ENCODE measurements at places on chromosomes 7 and 10.

- DNase-seq, result no peak
Observed at GRCh38 chr10:20668985-20669384, 228.1 kb downstream of the NEBL start.

DNA sequence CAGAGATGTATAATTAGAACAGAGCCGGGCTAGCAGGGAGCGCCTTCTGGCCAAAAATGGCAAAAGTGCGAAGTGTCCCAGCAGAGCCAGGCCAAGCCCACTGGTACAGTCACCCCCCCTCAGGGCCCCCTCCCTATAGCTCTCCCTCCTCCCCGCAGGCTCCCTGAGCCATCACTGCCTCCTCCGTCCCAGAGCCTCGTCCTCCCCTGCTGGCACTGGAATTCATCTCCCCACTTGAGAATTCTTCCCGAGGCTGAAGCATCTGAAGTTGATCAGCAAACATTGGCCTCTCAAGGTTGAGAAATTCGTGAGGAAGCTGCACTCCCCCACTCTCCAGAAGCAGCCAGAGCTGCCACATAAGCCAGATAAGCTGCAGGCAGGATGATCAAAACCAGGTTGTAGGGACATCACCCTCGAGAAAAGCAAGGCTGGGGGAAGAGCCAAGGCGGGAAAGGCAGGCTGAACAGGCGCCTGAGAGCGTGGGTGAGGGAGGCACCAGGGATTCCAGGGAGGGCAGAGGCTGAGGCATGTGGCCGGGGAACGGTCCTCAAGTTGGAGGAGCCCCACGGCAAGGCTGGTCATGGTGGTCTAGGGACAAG lies 23.4 kb downstream of the CAMK2G start:
- no peak for DNase-seq

DNA sequence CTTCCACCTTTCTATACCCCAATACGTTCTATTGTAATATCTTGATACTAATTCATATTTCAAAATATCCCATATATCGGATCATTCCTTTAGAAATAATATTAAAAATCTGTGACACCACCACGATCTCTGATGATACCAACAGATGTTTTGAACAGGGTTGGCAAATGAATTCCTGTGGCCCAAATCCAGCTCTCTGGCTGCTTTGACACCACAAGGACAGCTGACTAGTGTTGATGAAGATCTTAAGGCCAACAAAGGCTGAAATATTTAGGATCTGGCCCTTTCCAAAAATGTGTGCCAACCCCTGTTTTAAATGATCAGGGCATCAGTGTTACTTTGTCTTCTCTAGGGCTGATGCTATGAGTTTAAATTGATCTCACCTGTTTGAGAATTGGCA lies 380.7 kb upstream of the PFKP start:
- no peak for DNase-seq

- DNase-seq, result no peak
Observed at GRCh38 chr7:17436126-17436525, 137.7 kb downstream of the AHR start.

- no peak for DNase-seq
Observed at GRCh38 chr10:91557651-91558111, 75.2 kb downstream of the PPP1R3C start.

GRCh38 chr10:80927419-80928078 lies 389.8 kb downstream of the SH2D4B start:
- no peak for DNase-seq

GRCh38 chr7:41232086-41232485 lies 470.8 kb downstream of the INHBA start:
- no peak for DNase-seq

GRCh38 chr7:94183289-94183749 lies 179.2 kb upstream of the BET1 start:
- no peak for DNase-seq

- no peak for DNase-seq
Observed at GRCh38 chr7:87628780-87629569, 777 bp downstream of the RUNDC3B start.

GRCh38 chr7:129955993-129956543 lies 3.3 kb upstream of the UBE2H start:
- no peak for DNase-seq

GRCh38 chr7:134420424-134421125 lies 38.3 kb downstream of the AKR1B1 start:
- no peak for DNase-seq

GRCh38 chr7:47326220-47326619 lies 255.7 kb downstream of the TNS3 start:
- DNase-seq, result no peak

DNA sequence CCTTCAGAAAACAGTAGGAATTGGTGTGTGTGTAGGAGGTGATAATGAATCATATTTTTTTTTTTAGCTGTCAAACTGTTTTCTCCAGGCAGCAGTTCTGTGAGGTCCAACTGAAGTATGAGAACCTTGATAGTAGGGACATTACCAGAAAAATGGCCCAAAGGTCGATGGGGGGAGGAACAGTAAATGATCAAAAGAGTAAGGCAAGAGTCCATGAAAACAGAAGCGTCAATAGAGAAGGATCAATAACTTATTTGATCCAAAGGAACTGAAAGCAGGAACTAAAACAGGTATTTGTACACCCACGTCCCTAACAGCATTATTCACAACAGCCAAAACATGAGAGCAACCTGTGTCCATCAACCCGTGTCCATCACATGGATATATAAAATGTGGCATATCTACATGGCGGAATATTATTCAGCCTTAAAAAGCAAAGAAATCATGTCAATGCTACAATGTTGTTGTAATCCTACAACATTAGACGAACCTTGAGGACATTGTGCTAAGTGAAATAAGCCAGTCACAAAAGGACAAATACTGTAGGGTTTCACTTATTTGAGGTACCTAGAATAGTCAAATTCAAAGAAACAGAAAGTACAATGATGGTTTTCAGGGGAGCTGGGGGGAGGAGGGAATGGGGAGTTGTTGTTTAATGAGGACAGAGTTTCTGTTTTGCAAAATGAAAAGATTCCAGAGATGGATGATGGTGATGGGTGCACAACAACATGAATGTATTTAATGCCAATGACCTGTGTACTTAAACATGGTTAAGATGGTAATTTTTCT lies 214.0 kb upstream of the KLF14 start:
- no peak for DNase-seq

DNA sequence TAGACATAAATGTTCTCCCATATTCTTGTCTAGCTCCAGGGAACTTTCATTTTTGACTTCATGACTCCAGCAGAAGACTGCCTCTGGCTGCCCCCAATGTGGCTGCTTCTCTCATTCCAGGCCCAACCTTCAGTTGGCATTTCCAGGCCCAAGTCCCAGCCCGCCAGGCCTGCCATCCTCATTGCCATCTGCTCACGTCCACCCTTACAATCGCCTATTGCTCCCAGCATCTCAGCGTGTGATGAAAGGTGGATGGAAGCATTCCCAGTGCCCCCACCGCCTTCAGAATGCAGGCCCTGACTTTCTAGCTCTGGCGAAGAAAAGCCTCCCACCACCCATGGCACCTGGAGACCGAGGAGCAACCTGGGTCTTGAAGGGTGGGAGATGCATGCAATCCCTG lies 132.1 kb upstream of the LANCL2 start:
- no peak for DNase-seq

DNA sequence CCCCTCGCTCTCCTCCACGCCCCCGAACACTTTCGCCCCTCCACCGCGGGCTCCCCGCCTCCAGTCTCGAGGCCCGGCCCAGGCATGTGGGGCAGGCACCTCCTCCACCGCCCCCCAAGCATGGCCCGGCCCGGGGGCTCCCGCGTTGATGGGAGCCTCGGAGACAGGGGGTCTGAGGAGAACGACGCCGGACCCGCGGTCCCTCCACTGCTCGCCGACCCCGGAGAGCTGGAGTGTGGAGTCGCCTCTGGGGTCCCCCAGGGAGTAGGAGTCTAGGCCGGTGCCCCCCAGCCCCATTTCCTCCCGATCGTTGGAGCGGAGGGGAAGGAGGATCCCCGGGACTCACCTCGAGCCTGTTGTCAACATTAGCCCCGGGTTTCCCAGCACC lies 206 bp downstream of the UPF2 start:
- no peak for DNase-seq

DNA sequence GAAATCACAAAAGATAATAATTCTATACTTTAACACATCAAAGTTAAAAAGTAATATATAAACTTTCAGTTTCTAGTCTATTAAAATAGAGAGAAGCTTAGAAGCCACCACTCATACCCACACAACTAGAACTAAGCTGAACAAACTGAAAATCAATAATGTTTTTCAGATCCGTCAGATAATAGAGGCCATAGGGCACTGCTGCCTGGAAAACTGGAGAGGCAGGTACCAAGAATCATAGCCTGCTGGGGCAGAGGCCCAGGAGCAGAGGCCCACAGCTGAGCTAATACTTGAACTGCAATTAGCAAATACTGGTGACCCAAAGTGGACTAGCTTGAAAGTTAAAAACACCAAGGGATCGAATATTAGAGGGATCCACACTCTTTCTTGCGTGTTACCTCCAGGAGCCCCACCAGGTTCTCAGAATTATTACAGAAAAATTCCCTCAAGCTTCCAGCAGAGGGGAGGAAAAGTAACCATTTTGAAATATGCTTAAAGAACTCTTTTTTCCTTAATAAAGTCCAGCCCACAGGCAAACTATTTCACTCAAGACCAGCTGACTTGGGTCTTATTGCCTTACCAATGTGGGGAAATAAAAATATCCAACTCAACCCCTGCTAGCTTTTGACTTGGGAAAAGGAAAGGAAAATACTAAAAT lies 774.1 kb upstream of the IGFBP3 start:
- no peak for DNase-seq

GRCh38 chr7:133702960-133703359 lies 424.2 kb upstream of the LRGUK start:
- DNase-seq, result no peak

DNA sequence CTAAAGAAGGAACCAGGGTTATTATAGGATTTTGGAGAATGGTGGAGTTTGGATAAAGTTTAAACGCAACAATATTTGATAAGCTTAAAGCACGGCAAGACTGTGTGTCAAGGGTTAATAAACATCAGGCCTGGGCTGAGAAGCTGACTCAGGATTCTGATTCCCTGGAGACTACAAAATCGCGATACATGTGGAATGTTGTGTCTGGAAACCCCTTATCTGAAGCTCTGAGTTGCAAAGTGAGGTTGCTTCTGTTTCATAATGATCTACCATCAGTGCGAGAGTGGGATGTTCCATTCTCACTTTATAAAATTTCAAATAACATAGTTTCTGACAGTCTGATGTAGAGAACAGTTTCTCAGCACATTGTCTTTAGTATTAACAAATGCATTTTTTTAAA lies 7.8 kb downstream of the C1GALT1 start:
- no peak for DNase-seq

DNA sequence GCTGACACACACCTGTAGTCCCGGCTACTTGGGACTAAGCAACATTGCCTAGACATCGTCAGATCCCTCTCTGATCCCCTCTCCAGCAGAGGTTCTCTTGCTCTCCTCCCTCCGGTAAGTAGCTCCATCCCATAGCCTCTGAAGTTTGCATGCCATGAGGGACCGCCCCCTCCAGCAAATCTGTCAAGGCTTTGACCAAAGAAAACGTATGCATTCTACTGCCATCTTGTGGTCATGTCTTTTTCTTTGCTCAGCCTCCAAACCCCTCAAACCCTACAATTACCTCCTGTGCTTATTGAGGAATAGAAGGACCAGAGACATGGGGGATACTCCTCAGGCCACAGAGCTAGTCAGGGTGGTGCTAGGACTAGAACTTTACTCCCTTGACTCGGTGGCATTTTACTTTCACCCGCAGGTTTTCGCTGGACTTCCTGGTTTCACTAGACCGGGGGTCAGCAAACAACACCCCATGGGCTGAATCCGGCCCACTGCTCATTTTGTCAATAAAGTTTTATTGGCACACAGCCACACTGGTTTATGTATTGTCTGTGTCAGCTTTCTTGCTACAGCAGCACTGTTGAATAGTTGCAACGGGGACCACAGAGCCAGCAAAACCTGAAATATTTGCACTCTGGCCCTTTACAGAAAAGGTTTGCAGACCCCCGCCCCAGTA lies 202.6 kb upstream of the FOXK1 start:
- peak; percentile 39 for DNase-seq

DNA sequence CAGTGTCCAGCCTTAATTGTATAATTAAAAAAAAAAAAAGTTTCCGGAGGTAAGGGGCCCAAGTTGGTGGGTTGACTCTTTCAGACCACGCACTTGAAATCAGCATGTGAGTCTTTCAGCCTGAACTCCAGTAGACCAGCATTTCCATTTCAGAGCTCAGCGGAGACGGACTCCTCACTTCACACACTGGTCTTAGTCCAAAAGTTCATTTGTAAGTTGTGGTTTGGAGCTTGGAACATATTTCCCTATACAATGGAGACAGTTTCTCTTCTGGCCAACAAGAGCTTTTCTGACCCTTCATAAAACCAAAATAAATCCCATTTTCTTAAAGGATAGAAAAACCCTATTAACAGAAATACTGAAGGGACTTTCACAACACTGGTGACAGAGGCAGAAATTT lies 41.0 kb downstream of the ATXN7L1 start:
- no peak for DNase-seq

GRCh38 chr10:91242940-91243339 lies 22.5 kb downstream of the PCGF5 start:
- no peak for DNase-seq

- DNase-seq, result no peak
Observed at GRCh38 chr10:34229917-34230316, 585.2 kb downstream of the PARD3 start.

- DNase-seq, result peak; percentile 67
Observed at GRCh38 chr10:123913688-123914268, 22.2 kb upstream of the CPXM2 start.

DNA sequence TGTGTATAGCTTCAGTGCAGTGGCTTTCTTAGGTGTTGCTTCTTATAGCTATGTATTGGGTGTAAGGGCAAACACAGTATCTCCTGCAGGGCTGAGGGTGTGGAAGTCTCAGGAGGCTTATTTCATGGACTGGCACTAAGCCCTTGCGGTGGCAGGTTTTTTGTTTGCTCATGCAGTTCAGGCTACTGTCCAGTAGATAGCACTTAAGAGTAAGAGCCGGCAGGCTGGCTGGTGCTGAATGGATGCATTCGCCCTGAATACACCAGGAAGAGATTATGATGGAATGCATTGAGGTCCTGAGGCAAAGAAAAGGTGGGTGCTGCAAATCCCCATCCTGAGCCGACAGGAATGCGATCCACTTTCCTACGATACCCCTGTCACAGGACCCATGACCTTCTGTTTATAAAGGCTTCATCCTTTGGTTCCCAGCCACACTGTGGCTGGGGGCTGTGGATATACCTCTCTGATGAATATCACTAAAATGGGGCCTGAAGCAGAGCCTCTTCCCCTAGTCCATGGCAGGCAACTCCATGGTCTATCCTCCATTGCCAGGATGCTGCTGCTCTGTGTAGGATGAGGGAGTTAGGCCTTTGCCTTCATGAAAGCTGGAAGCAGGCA lies 44.9 kb downstream of the ANXA8 start:
- no peak for DNase-seq

GRCh38 chr10:43912469-43912868 lies 263.8 kb upstream of the ZNF32 start:
- DNase-seq, result no peak

GRCh38 chr10:86964061-86964846 lies 4.0 kb upstream of the ADIRF start:
- DNase-seq, result no peak

- DNase-seq, result no peak
Observed at GRCh38 chr7:57305192-57305748, 144.7 kb upstream of the ZNF716 start.

GRCh38 chr10:130463876-130464364 lies 327.7 kb downstream of the GLRX3 start:
- no peak for DNase-seq

GRCh38 chr7:92730808-92731207 lies 105.6 kb downstream of the CDK6 start:
- DNase-seq, result no peak

- peak; percentile 35 for DNase-seq
Observed at GRCh38 chr7:112414855-112415490, 35.3 kb upstream of the IFRD1 start.

All from Jurkat, Clone E6-1 (cell line).